ENCODE measurements at places on chromosomes 2 and 18. TPM values are rescaled to one million over a fixed set of nuclear protein-coding genes. Genes with fewer than 3 reads are reported as not detected.

Gene BCL11A
- 0.21 TPM for total RNA-seq

Gene MOGAT1
- 0.18 TPM for total RNA-seq

Gene ACADL
- total RNA-seq, result not detected

DNA sequence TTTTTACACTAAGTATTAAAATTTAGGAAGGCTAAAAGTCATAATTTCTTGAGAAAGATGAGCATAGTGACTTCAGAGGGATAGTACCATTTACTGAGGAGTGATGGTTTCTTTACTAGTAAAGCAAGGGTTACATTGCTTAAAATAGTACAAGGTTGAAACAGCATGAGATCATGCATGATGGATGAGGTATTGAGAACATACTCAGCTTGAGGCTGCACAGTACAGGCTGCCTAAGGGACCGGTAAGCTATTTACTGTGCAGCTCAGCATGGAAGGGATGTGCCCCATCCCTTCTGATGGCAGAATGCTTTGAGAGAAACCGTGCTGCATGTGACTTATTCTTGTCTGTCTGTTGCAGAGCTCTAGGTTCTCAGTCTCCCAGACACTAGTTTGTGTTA lies 122.1 kb downstream of the EML6 start:
- no peaks in the 10 kb centered on the region for H3K4me1 ChIP-seq
- H3K27me3 ChIP-seq, result peaks cover 2% of the 10 kb centered on the region
- no peak overlapping the region for H3K27ac ChIP-seq
- DNase-seq, result no peak
- no peak overlapping the region for H3K4me3 ChIP-seq

GRCh38 chr2:218027426-218028188 lies 24.8 kb upstream of the TNS1 start:
- no peaks in the 10 kb centered on the region for H3K4me1 ChIP-seq
- no peaks in the 10 kb centered on the region for H3K27me3 ChIP-seq
- DNase-seq, result no peak

DNA sequence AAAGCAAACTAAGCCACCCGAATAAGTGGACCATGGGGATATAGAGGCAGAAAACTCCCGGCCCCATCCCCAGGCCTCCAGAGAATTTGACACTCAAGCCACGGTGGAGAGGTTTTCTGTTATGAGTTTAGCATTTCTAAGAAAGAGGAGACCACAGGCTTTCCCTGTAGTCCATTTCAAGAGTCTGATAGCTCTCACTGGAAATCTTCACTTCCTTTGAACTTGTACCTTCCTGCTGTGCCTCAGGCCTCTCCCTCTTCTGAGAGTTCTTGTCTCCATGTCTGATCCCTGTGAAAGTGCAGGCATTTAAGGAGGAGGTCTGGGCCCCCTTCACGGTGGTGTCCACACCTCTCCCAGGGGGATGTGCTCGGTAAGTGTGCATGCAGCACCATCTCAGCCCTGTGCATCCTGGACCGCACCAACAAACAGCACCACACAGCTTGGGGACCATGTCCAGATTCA lies 113.7 kb downstream of the BCL2 start:
- no peaks in the 10 kb centered on the region for H3K27me3 ChIP-seq
- H3K27ac ChIP-seq, result peak overlapping the region; percentile 87
- H3K4me1 ChIP-seq, result peaks cover 74% of the 10 kb centered on the region
- peaks cover 60% of the 10 kb centered on the region for H3K36me3 ChIP-seq
- peak overlapping the region; percentile 87 for H3K4me3 ChIP-seq

Data from activated T-helper 2 cell treated with anti-CD3 and anti-CD28 coated beads, Interferon-gamma antibody, Interleukin-2, Interleukin-4, amounts not matched to agents 10 μg/mL and 5 μg/mL and 100 μg/mL, durations not matched to agents 14 hours and 24 hours and 36 hours (primary cell).